Stimulated activated CD8-positive, alpha-beta memory T cell treated with anti-CD3 and anti-CD28 coated beads, Interleukin-15, amount 100 ng/mL, for 1 hour (primary cell): ENCODE measurements at places on chromosomes 3 and 15.

DNA sequence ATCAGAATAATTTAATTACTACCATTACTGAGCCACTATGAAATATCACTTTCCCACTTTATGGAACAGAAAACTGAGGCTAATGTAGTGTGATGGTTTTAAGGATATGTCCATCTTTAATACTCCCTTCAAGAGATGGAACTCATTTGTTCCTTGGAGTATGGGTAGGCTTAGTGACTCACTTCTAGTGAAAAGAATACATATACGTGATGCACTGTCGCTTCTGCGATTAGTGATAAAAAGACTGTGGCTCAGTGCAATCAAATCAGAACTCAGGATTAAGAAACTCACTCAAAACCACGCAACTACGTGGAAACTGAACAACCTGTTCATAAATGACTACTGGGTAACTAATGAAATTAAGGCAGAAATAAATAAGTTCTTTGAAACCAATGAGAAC is 216.6 kb downstream of the SUCLG2 start:
- no peak for DNase-seq

GRCh38 chr3:9957214-9957613 is 5.0 kb upstream of the PRRT3 start:
- no peak for DNase-seq

DNA sequence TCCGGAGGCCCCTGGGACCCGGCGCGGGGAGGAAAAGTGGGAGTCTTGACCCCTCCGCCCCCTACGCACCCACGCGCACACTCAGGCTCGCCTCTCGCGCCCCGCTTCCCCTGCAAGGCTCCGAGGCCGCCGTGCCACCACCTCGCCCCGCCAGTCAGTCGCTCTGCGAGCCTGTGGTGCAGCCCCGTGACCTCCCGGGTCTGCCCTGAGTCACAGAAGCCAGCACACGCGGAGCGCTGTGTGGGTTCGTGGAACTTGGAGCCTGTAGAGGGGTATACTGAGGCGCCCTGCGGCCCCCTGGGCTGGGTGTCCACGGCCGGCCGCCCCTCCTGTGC is 380 bp upstream of the ALS2CL start:
- no peak for DNase-seq

- DNase-seq: no peak
Observed at GRCh38 chr3:19932422-19932821, 1.6 kb downstream of the EFHB start.

GRCh38 chr15:77031376-77032050 is 36.6 kb downstream of the PSTPIP1 start:
- no peak for DNase-seq
